ENCODE measurements at places on chromosomes 3 and 15. TPM values are rescaled to one million over a fixed set of nuclear protein-coding genes. Genes with fewer than 3 reads are reported as not detected.

GRCh38 chr3:170171563-170171962, 10.0 kb downstream of the PHC3 start:
- no peak for DNase-seq

GRCh38 chr15:67406257-67406861, 114.6 kb upstream of the C15orf61 start:
- no peak for DNase-seq

DNA sequence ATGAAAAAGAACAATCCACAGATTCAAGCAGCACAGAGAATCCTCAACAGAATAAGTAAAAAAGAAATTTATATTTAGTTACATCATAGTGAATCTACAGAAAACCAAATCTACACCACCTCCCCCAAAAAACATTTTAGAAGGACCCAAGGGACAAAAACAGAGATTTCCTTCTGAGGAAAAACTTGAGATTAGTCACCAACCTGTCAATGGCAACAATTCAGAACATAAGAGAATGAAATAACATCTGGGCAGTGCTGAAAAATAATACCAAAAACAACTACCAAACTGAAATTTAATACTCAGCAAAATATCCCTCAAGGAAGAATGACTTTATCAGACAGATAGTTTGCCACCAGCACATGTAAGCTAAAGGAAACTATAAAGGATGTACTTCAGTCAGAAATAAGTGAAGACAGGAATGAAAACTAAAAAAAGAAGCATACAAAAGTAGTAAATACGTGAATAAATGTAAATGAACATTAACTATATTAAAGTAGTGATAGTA, 260.7 kb downstream of the ULK4 start:
- DNase-seq = no peak

DNA sequence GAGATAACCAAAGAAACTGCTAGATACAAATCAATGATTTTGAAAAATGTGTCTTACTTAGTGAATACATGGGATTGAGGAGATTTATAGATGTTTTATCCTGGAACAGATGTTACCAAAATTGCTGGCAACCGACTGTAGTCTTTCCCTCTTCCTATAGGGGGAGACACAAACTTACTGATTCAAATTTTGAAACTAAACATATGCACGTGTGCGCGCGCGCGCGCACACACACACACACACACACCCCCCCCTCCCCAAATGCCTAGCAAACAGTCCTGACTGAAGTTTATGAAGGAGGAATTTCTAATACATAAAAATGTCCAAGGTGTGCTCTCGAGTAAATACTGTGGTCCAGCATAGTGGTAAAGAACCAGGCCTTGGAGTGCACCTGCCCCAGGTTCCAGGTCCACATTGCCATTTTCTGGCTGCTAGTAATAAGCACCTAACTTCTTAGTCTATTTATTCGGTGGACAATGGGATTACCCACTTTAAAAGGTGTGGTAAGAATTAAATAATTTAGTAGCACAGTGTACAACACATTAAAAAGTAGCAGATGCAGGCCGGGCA, 18.5 kb upstream of the C3orf62 start:
- DNase-seq = peak; percentile 28

DNA sequence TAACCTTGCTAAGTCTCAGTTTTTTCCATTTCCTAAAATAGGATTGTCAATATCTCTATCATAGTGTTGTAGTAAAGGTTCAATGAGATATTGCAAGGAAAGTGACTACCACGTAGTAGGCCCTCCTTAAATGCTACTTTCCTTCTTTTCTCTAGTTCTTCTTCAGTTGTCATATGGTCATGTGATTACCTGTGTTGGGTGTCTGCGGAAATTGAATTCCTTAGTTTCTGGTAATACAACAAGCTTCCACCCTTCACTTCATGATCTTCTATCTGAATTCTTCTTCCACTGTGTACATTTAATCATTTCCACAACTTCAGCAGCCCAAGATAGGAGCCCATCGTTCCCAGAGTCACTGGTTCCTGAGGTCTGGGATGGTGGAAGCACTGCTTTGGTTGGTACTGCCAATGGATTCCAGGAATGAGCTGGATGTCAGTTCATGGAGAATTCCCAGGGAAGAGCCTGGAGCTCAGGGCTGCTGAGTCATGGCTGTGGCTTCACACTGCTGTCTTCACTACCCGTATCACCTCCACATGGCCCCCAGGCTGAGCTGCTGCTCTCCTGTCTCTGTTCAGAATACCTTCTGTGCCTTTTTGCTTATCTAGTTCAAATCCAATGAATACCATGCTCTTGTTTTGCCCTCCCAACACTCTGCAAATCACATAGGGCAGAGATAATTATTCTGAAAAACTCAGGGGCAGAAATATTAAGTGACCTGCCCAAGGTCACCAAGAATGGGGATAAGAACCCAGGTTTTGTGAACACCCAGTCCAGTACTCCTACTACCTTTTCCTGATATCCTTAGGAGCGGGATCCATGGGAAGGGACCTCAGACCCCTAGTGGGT, 98.6 kb downstream of the RPL39L start:
- DNase-seq = peak; percentile 81

- no peak for DNase-seq
Observed at GRCh38 chr3:112333002-112333380, at the start of gene CD200. Gene CD200, plus strand, starts transcription at chr3:112333156. Its CDS starts 57 bp downstream, at chr3:112333213.

DNA sequence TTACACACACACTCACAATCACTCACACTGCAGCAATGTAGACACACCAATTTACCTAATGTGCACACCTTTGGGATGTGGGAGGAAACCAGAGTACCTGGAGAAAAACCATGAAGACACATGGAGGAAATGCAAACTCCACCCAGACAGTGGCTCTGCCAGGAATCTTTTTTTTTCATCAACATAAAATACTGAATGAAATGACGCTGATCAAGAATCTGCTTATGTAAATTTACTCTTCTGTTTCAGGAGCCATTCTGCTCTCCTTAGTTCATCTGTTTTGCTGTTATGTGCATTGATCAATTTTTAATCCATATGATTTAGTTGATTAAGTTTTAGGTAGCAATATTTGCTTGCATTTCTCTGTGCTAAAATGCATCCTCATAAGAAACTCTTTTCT, 414.2 kb upstream of the CCDC54 start:
- no peak for DNase-seq

DNA sequence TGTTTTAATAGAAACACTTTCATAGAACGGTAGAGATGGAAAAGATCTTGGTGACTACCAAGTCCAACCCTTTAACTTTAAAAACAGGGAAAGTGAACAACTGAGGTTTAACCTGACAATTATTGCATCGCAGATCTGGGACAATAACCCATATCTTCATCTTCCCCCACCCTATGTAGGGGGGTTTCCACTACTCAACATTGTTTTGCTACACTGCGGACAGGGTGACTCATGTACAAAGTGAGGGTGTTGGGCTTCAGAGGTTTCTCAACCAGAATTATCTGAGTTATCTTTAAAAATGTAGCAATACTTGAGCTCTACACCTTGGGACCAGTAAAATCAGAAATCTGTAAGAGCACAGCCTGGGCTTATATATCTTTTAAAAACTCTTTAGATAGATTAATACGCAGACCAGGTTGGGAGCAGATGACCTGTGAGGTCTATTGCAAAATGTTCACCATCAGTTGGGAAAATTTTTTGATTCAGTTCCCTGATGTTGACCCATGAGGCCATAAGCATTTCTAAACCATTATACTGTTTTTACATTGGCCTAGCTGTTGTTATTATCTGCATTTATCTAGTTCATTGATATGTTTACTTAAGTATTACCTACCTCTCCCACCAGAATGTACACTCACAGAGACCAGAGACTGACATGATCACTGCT, 103.6 kb upstream of the ICE2 start:
- DNase-seq = peak; percentile 25

DNA sequence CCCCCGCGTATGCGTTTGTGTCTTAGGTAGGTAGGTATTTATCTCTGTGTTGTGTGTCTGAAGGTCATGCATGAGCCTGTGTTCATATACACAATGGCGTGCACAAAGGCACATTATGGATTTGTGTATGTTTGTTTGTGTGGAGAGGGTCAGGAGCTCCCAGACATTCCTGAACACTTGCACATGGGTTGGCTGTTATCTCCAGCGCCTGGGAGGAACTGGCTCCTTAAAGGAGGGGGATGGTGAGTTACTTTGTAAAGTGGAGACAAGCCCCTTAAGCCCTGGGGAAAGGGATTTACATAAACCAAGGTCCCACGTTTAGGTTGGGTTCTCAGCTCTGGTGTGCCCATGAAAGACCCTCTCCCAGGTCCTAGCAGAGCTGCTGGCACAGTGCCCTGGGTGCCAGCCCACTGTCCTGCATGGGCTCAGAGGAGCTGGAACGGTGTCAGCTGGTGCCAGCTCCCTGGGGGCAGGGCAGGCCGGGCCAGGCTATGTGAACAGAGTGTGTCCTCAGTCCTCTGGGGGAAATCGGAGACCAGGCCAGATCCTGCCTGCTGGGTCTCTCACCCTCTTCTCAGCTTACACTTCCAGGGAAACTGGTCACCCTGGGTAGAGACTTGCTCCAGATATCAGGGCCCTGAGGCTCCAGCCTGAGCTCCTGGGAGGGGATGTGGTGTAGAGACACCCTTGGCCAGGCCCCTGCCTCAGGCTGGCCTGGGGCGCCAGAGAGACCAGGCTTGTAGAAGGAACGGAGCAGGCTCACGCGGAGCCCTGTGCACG, 25.1 kb downstream of the SNX33 start:
- DNase-seq = peak; percentile 34

DNA sequence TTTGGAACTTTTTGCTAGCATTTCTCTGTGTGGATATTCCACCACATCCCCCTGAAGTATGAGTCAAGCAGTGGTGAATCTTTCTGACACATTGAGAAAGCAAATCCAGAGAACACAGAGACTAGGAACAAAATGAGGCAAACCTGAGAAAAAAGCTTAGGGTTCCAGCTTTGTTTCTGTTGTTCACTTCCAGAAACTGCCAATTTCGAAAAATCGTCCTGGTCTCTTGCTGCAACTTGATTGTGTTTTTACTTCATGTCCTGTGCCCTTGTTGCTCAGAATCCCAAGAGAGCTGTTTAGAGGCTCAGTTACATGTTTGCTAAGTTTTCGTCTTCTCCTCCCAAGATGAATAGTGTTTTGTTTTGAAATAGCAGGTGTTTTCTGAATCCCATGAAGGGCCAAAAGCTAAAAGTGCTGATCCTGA, 13.7 kb downstream of the MAP2K1 start:
- DNase-seq = peak; percentile 62

- no peak for DNase-seq
Observed at GRCh38 chr3:73493543-73494308, 131.0 kb downstream of the PDZRN3 start.

TPRA1 gene
- 72.7 TPM for total RNA-seq

GHSR gene
- not detected for total RNA-seq
